RCC 7860 (cell line): ENCODE measurements at places on chromosomes 5 and 9.

- DNase-seq: no peak
Observed at GRCh38 chr5:139961435-139962157, 81.5 kb downstream of the NRG2 start.

- no peak for DNase-seq
Observed at GRCh38 chr9:109134167-109134578, 14.4 kb upstream of the TMEM245 start.

DNA sequence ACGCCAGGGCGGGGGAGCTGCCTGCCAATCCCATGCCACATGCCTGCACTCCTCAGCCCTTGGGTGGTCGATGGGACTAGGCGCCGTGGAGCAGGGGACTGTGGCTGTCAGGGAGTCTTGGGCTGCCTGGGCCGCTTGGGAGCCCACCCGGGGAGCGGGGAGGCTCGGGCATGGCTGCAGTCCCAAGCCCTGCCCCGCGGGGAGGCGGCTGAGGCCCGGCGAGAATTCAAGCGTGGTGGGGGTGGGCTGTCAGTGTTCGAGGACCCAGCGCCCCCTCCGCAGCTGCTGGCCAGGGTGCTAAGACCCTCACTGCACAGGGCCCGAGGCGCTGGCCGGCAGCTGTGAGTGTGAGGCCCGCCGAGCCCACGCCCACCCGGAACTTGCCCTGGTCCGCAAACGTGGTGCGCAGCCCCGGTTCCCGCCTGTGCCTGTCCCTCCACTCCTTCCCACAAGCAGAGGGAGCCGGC lies 83.2 kb upstream of the DMRTA1 start:
- DNase-seq: no peak

DNA sequence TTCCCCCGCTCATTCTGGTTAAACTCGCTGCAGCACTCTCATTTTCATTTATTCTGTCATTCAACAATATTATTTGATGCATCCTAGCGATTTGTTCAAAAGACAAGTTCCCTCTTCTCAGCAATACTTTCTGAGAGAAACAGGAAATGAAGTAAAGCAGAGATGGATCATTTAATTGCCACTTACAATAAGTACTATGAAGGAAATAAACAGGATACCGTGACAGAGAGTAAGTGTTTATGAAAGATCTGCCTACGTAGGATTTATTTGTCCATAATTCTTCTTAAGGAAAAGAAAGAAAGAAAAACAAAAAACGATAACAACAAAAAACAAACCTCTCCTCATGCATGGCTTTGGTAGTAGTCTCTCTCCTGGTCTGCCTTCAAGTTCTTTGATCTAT lies 406.8 kb upstream of the ZNF608 start:
- DNase-seq: no peak

GRCh38 chr9:127637322-127637847 lies 25.3 kb downstream of the STXBP1 start:
- peak; percentile 19 for DNase-seq

GRCh38 chr5:28324174-28324573 lies 1285.8 kb upstream of the CDH9 start:
- no peak for DNase-seq
